ENCODE measurements at places on chromosomes 4 and X.

DNA sequence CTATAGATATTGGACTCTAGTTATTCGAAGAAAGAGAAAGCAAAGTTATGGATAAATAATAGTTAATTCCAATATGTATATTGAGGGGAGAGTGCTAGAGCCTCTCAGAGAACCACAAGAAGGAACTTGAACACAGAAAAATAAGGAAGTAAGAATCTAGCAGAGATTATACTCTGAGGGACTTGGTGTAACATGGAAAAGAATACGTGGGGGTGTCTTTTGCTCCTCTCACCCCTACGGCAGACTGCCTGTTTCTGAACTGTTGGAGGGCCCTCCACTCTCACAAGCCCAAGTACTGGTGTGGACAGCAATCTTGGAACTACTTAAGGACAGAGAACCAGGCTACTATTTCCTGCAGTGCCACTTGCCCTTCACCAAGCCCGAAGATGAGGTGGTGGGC lies 1174.4 kb upstream of the PCDH10 start:
- no peak for DNase-seq

DNA sequence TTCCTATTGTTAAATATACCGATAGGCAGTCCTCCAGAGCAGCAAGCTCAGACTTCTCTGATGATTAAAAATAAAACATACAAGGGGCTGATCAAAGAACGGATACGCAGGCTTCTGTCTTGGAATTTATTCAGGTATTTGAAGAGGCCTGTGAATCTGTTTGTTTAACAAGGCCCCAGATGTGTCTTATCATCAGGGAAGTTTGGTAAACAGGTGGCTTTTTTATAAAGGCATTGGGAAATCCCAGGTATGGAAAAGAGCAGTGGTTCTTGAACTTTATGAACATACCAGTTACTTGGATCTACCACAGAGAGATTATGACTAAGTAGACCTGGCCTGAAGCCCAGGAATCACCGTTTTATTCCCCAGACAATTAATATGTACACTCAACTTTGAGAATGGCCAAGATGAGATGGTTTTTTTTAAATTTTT lies 47.9 kb downstream of the SOWAHB start:
- DNase-seq, result no peak

DNA sequence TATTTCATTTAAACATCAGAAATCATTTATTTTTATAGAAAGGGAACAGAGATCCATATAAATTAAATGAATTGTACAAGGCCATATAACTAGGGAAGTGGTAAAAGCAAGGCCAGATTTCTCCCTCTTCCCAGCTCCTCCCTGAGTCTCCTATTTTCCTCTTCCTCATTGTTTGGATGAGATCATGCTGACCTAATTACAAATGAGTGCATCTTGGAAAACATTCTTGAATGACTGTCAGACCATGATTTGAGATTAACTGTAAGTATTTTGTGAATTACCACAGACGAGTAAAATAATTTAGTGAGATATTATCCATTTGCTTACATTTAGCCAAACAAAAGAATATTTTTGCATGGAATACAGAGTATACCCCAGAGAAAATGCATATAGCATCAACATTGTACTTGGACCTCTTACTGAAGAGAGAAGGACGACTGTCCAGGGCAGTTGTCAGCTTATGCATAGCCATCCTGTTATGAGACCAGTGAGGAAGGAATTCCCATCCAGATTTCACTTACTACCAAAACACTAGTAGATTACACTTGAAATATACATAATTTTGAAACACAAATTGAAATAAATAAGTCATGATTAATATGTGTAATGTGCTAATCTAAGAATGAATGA lies 47.3 kb downstream of the SLAIN2 start:
- DNase-seq, result no peak

- DNase-seq, result peak; percentile 38
These were observed 2.7 kb downstream of the GEMIN8 start for GRCh38 chrX:14027036-14027435.

DNA sequence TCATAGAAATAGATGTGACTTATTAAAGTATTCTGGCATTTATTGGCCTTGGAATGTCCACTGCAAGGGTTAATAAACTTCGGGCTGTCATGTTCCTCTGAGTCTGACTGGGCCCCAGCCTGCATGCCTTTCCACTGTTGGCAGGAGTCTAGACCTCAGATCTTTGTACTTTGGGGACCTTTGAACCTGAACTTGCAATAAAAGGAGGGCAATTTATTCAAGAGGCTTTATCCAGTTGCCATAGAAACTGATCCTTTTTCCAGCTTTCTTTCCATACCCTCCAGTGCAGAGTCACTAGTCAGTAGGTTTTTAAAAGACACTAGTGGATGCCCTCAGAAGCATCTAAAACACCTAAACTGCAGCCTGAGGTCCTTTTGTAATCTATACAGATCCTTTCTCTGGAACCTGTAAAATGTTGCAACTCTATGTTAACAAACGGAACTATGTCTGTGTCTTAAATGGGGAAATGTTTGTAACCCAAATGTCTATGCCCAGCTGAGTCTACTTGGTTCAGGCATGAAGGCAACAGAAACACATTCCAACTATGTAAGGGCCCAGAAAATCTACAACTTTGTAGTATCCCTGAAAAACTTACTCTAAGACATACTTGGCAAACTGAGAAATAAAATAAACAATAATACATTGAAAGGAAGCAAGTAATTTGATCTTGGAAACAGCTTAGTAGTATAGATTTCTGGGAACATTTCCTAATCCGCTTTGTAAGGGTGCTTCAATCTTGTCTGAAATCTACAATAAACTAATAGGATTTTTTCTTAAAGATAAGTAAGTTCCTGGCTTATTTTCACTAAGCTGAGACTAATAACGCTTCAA lies 41.5 kb downstream of the SOWAHB start:
- DNase-seq, result no peak

- DNase-seq, result no peak
These were observed 90.0 kb upstream of the PPP2R3B start for GRCh38 chrX:476724-477075.

GRCh38 chrX:44954562-44954961 lies 81.6 kb downstream of the KDM6A start:
- no peak for DNase-seq

- DNase-seq, result no peak
These were observed 247.7 kb upstream of the FTHL17 start for GRCh38 chrX:31319586-31319985.

DNA sequence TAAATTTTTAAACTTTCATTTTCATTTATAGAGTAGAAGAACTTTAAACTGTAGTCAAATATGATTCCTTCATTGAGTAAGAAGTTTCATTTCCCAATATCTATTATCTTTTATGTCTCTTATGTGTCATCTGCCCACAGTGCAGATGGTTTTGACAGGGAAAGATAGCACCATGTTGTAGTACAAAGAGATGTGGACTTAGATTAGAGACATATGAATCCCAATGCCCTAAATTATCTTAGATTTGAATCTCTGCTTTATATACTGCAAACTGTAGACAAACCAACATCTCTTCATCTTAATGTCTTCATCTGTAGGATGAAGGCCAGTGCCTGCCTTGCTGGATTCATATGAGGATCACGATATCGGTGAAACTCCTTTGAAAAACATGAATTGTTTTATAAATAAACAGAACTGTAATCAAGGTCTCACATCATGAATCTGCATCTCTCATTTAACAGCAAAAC lies 217.5 kb downstream of the BANK1 start:
- no peak for DNase-seq

GRCh38 chr4:121050300-121050699 lies 22.0 kb downstream of the NDNF start:
- no peak for DNase-seq

DNA sequence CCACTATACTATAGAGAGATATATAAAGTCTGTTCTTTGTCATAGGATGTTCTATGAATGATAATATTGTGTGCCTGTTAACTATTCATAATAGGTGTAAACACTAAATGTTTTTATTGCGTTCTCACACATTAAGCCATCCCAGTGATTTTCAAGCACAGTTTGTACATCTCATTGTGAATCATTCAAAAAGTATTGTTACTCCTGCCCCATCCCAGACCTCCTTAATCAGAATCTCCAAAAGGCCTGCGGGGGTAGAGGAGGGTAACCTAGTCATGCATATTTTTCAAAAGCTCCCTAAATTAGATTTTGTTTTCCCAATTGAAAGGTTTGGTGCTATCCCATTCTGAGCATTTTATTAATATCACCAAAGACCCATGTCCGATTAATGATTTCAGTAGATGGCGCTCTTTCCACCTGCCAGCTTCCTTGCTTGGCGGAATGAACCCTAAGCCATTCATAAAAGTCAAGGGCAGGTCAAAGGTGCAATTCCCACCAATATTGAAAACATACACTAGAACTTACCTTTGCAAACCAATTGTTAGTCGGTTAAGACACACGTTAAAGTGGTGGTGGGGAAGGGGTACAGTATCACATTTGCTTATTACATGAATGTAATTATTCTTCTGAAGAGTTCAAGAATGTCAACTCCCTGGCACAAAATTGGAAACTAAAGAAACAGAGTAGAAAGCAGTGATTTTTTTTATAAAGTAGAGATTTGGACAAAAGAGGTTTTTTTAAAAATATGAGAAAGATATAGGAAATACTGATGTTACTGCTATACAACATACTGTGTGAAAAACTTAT lies 5.8 kb upstream of the TET2 start:
- peak; percentile 60 for DNase-seq

DNA sequence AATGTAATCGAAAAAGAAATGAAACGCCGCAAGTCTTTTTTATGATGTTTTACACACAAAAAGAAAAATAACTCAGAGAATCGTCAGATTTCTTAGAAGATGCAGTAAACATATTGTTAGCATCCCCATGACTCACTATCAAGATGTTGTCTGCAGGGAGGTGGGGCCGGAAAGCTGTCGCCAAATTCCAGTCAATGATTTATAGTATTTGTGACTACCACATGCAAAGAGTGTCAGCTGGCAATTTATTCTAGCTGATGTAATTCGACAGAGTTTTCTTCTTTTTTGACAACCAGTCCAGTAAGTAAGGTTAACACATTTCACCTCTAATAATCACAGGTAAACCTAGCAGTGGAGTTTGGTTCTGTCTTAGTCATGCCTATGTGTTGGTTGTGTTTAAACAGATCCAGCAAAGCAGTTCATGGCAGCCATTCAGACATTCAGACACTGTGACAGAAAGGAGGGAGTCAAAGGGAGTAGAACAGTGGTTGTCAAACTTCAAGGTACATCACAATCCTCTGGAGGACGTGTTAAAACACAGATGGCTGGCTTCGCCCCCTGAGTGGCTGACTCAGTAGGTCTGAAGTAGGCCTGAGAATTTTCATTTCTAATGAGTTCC lies 19.8 kb upstream of the PPP1R2C start:
- no peak for DNase-seq

- DNase-seq, result no peak
These were observed 26.8 kb upstream of the UGT2B4 start for GRCh38 chr4:69522554-69522953.

GRCh38 chrX:107654872-107655761 lies 26.8 kb downstream of the PRPS1 start:
- DNase-seq, result peak; percentile 74

GRCh38 chr4:25107827-25108516 lies 52.3 kb downstream of the SEPSECS start:
- no peak for DNase-seq

DNA sequence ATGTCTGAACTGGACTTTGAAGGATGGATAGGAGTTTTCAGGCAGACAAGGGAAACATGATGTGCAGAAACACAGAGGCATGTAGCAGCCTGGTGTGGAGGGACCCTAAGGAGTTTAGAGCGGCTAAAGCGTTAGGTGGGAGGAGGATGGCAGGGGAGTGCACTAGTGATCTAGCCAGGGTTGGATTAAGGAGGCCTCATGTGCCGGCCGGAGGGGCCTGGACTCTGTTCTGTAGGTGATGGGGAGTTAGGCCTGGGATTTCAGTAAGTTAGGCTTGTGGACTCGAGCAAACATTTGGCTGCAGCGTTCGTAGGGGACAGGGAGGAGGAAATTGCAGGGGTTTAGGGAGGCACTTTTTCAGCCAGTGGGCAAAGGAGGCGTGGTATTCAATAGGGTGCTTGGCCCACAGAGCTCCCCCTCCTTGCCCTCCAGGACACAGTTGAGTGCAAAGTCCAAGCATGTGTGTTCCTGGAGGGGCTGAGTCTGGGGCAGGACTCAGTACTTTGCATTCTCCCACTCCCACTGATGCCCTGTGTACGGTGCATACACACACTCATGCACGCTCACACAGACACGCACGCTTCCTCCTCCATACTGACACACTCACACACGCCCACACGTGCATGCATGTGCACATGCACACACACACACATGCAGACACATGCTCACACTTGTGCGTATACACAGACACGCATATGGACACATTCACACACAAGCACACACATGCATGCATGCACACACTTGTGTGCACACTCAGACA lies 18.6 kb downstream of the PSAPL1 start:
- DNase-seq, result peak; percentile 5

GRCh38 chr4:53920883-53921282 lies 143.5 kb downstream of the CHIC2 start:
- no peak for DNase-seq

- peak; percentile 60 for DNase-seq
These were observed 105.6 kb downstream of the HNRNPD start for GRCh38 chr4:82268050-82268825.

DNA sequence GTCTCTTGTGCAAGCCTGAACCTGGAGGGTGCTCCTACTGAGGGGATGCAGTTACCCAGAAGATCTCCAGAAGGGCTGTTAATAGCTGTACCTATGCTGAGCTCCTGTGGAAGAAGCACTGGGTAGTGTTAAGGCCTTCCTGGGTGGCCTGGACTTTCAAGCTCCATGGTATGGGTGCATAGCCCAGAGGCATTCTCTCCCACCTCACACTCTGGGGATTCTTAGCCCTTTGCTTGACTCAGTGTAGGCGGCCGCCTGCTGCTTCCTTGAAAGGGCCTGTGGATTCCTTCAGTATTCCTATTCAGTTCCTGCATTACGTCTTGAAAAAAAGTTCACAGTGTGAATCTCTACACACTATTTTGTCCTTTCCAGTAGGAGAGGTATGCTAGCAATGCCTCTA lies 235.7 kb upstream of the MAGEB16 start:
- DNase-seq, result no peak

- DNase-seq, result no peak
These were observed 225.4 kb downstream of the PCDH7 start for GRCh38 chr4:30945586-30945985.

DNA sequence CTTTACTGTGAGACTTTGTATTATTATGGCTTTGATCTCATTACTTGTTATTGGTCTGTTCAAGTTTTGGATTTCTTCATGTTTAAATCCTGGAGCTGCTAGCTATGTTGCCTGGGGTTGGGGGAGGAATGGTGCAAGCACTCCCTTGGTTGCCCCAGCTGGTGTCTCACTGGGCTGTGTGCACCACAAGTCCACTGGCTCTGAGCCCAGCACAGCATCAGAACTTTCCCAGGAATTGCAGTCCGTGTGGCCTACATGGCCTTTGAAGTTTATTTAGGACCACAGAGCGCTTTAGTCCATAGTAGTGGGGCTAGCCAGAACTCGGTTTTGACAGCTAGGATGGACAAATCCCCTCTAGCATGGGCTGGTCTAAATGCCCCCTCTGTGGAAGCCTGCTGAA lies 278.8 kb upstream of the RPS6KA3 start:
- no peak for DNase-seq

DNA sequence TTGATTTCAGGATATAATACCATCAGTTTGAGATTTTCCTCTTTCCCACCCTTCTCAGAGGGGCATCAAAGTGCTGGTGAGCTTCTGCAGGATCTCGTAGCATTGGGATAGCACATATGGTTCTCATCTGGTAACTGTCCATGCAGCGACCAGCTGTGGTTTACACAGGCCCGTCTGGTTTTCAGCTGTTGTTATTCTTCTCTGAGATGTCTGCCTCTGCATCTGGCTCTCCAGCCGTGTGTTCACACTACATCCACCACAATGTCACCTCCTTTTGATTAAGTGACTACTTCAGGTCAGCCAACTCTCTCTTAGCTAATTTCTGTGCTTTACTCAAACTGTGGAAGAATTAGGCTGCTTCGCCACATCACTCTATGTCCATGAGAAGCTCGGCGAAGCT lies 676.7 kb upstream of the TENM3 start:
- DNase-seq, result no peak
